ENCODE measurements at places on chromosomes 7 and 10.
A peak's percentile ranks its signal among the peaks of the same experiment; 100 is the strongest.

DNA sequence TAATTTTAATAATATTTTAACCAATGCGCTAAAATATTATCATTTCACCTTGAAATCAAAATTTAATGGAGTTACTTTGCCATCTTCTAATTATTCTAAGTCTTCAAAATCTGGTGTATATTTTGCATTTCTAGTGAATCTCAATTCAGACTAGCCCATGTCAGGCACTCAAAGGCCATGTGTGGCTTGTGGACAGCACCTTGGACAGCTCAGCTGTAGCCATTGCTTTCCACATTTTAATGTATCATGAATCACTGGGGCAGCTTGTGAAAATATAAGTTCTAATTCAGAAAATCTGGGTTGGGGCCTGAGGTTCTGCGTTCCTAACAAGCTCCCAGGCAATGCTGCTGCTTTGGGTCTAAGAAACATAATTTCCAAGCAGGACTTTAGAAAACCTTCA lies 57.2 kb downstream of the MGAM2 start:
- DNase-seq = no peak

GRCh38 chr10:58755340-58755610 lies 242.6 kb downstream of the BICC1 start:
- no peak for DNase-seq

- no peak for DNase-seq
These were observed 20.4 kb downstream of the DNAJB12 start for GRCh38 chr10:72334196-72334824.

- no peak for DNase-seq
These were observed 45.9 kb upstream of the ANTXRL start for GRCh38 chr10:46240684-46241565.

DNA sequence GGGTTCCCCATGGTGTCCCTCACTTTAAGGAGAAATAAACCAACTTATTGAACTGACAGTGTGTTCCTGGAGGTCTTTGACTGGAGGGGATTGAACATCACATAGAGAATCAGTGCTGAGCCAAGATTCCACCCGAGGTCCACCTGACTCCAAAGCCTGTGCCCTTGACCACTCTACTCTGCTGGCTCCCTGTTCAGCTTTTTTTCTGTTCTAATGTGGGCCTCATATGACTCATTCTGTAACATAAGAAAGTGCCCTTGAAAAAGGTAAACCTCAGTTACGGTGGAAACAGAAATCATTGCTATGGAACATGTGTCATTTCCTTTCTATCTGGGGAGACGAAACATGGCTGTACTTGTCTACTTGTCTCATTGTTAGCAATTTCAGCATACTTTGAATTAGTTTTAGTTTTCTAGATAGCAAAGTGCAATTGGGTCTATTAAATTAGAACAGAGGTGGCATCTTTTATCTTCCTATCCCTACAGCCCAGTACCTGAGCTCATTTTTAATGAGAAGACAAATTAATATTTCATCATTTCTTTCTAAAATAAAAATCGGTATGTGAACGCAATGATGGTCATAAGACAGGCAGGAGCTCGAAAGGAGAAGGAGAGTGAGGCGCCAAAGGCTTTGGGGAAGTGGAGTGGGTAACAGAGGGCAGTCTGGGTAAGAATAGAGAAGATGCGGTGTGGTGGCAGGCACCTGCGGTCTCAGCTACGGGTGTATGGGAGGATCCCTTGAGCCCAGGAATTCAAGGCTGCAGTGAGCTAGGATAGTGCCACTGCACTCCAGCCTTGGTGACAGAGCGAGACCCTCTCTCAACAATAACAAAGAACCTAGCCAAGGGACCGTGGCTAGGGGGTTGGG lies 1.5 kb downstream of the GSDME start:
- DNase-seq = no peak

GRCh38 chr7:39130857-39131526 lies 153.3 kb downstream of the POU6F2 start:
- no peak for DNase-seq

DNA sequence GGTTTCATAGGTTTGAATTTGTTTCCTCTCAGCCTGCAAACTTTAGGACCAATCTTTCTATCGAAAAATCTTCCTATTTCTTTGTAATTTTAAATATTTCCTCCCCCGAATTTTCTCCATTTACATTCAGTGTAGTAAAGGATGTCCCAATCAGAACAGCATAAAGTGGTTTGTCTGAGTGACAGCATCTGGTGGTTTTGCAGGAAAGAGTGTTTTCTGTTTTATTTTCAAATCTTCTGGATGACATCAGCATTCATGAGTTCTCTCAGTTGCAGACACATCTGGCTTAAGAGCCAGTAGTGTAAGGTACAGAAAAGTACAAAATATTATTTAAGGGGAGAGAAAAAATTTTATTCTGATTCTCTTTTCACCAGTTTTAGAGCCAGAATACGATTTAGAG lies 634.8 kb downstream of the PHTF2 start:
- DNase-seq = no peak

DNA sequence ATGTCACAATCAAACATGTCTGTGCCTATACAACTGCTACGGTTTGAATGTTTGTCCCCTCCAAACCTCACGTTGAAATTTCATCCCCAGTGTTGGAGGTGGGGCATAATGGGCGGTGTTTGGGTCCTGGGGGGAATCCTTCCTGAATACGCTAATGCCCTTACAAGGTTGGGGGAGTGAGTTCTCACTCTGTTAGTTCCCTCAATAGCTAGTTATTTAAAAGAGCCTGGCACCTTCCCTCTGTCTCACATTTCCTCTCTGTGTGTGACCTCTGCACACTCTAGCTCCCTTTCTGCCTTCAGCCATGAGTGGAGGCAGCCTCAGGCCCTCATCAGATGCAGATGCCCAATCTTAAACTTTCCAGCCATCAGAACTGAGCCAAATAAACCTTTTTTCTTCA lies 129.5 kb downstream of the GRM8 start:
- no peak for DNase-seq

GRCh38 chr10:47326927-47327330 lies 4.7 kb downstream of the GDF2 start:
- no peak for DNase-seq

- no peak for DNase-seq
These were observed 45.8 kb downstream of the CNNM1 start for GRCh38 chr10:99374972-99375371.

- DNase-seq = no peak
These were observed 575.7 kb downstream of the PTPRN2 start for GRCh38 chr7:158011941-158012340.

GRCh38 chr10:100579261-100580090 lies 43.7 kb downstream of the HIF1AN start:
- DNase-seq = no peak

GRCh38 chr7:31373337-31374289 lies 33.1 kb upstream of the NEUROD6 start:
- no peak for DNase-seq

DNA sequence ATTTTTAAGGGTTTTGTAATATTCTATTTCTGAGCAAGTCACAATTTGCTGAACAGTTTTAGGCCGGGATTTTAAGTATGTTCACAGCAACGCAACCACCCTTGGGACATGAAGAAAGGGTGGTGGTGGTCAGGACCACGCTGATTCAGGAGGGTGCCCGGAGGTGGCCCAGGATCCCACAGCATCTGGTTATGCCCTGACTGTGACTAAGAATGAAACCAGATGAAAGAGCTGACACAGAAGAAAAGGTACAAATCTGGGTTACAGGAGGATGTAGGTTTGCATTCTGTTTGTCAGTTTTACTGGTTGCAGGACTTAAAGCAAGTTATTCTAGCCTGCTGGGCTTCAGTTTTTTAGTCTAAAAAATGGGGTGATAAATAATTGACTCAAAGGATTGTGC lies 279.7 kb downstream of the CCSER2 start:
- no peak for DNase-seq

DNA sequence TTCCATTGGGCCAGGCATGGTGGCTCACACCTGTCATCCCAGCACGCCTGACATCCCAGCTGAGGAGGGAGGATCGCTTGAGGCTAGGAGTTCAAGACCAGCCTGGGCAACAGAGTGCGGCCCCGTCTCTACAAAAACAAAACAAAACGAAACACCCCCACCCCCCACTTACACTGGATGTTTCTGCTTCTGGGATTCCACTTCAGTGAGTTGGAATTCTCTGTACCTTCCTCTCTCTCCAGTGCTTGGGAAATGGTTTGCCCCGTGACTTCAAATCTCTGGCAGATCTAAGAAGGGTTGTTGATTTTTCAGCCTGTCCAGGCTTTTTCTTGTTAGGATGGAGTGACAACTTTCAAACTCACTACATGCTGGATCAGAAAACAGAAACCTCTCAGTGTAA lies 106.9 kb downstream of the ANLN start:
- no peak for DNase-seq

DNA sequence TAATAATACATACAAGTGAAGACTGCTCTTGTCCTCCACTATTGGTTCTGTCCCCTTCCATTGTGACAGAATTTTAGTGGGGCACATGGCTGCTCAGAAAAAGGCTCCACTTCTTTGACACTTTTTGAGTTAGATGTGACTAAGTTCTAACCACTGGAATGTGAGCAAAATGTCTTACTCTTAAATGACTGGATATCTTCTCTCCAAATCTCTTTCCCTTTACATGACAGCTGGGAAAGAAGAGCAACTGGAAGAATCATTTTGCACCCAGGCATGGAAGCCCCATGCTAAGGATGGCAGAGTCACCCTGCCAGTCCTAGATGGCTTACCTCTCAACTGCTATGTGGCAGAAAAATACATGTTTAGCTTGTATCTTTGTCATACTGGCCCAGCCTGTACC lies 97.7 kb downstream of the CACNA2D1 start:
- DNase-seq = no peak

- no peak for DNase-seq
These were observed 29.3 kb upstream of the DDX50 start for GRCh38 chr10:68871731-68872342.

DNA sequence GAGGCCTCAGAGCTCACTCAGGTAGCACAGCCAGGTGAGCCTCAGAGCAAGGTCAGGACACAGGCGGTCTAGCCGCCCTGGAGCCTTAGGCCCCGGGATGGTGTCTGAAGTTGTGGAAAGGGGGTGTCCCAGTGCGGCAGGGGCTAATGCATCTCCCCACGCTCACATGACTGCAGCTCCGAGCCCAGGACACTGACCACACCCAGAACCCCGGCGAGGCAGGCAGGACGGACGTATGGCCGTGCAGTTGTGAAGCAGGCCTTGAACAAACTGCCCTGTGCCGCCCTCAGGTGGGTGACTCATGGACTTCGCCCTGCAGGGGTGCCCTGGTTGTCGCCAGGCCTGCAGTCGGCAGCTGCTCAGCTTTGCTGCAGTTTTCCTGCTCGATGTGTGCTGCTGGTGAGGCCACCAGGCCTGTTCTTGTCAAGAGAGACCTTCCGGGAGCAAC lies 5.0 kb upstream of the PRKAR1B start:
- DNase-seq = peak; percentile 38

DNA sequence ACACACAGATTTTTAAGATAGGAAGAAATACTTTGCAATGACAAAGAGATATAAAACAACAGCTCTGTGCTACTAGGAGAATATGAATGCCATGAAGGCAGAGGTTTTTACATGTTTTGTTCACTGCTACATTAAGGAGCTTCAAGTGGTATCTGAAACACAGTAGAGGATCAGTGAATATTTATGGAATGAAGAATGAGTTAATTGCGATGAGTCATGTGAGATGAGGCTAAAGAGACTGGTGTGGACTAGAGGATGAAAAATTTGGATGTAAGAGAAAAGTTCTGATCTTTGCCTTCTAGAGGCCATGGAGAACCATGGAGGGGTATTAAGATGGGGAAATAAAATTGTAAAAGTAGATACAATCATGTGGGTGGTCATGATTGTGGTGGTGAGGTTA lies 434.2 kb downstream of the PHTF2 start:
- no peak for DNase-seq

DNA sequence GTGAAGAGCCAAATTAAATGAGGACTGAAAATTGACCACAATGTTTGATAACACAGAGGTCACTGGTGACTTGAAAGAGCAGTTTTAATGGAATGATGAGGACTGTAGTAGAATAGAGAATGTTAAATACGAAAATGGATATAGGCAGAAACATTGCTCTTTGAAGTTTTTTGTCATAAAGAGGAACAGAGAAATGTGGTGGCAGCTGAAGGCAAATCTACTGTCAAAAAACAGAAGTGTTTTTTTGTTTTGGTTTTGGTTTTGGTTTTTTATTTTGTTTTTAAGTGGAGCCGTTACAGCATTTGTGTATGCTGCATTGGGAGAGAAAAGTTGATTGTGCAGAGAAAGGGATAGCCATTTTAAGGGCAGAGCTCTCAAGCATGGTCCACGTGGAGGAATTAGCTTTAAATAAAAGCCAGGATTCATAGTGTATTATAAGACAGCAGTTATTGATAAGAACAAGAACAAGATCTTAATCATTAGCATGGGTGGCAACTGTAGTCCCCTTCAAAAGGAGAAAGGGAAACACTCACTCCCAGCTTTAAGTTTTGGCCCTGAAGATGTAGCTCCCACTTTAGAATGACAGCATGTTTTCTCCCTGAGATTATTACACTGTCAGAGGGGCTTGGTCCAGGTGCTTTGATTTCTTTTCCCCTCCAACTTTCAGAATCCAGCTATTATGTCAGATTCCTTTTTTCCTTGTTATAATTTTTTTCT lies 156.7 kb upstream of the BET1 start:
- DNase-seq = no peak

DNA sequence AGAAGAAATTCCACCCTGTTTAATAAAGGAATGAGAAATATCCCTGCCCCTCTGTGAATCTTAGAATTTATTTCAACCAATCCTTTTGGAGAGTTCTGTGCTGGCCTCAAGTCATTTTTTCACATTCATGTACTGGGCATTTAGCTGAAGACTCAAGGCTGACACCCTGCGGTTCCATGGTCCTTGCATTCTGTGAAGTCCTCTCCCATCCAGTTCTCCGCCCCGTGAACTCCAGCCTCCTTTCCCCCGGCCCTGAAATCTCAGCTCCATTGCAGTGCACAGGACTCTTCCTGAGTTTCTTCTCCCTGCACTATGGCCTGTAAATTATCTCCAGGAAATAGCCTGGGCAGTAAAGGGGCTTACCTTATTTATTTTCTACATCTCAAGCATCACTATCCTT lies 183.0 kb upstream of the KCND2 start:
- DNase-seq = no peak

DNA sequence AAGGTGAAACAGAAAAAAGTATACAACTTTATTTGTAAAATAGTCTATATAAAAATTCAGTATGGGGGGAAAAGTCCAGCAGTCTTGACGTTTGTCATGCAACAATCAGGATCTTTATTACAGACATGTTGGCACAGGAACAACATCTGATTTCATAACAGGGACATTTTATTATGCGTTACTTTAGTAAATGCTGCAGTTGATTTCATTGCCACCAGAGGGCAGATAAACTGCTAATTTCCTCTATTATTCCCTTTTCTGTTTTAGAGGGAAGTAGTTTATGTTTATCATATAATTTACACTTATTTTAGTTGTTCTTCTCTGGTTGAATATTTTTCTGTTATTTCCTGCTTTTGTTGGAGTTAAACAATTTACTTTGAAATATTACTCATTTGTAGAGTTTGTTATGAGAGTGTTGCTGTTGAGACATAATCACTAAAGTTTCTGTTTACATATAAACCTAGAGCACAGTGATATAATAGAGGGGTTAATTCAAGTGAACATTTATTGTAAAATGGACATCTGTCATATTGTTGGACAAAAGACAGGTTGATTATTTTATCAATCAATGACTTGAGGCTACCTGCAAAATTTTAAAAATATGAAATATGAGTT lies 3.3 kb downstream of the PLXDC2 start:
- DNase-seq = no peak
